Fibroblast of pulmonary artery (primary cell): ENCODE measurements at places on chromosomes 4 and X.
A peak's percentile ranks its signal among the peaks of the same experiment; 100 is the strongest.

- DNase-seq = no peak
These were observed 29.6 kb downstream of the ADGRA3 start for GRCh38 chr4:22486276-22486675.

DNA sequence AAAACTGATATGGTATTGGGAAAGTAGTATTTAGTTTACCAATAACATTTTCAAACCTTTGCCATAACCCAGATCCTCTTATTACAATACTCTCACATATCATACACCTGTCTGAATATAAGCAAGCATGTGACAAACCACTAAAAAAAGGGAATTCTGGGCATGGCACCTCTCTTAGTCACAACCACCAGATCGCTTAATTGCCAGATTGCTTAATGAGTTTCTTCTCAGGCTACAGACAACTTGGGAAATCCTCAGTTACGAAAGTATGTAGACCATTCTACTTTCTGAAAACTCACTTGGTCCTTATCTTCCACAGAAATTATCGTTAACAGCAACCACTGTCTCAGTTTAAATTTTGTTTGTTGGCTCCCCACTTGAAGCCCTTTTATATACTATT is 2.1 kb downstream of the NAF1 start:
- no peak for DNase-seq

- DNase-seq = no peak
These were observed 164.8 kb downstream of the AASDH start for GRCh38 chr4:56222514-56222913.

GRCh38 chr4:182698212-182698611 is 219.0 kb downstream of the DCTD start:
- no peak for DNase-seq

DNA sequence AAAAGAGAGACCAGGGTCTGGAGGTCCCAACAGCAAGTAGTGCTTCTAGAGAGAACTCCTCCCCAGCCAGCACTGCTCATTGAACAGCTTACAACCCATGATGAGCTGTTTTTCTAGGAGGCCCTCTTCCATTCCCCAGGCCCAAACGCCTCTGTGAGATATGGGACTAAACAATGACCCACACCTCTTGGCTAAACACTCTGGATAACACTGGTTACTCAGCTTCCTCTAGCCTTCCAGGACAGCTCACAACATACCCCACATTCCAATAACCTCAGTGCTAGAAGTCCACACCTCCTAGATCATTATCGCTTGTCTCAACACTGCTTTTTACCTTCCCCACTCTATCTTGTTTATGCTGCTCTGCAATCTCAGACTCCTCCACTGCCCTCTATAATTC is 35.4 kb upstream of the PGRMC2 start:
- peak; percentile 77 for DNase-seq

GRCh38 chrX:35101901-35102300 is 159.3 kb downstream of the FAM47B start:
- DNase-seq = no peak

- no peak for DNase-seq
These were observed 2.4 kb downstream of the DGKQ start for GRCh38 chr4:970854-971520.

DNA sequence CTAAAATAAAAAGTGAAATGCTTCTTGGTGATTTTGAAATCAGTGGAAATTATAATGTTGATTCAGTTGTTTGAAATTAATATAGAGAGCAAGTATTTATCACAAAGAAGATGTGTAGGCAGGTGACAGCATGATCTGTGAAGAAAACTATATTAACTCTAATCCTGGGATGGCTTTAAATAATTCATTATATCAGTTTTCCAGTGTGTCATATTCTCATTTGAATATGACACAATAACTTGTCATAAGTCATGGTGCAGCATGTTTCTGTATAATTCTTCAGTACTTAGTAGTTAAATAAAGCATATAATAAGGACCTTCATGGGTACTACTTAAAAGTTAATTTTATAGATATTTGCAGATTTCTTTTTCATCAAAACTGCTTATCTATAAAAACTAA is 573.6 kb downstream of the INPP4B start:
- no peak for DNase-seq

DNA sequence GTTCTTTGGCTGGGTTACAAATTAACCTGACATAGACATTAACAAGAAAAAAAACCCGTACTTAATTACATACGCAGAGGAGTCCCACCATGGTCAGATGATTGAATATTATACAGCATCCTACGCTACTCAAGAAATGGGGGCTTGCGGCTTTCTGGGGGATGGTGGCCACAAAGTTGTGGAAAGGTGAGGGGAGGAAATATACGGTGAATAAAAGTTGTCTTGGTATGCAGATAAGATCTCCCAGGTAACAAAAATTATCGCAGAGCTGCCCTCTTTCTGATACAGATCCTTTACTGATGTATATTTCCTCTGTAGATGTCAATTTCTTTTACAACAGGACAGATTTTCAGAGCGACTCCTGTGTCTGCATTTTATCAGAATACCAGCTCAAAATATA is 890 bp downstream of the DCAF16 start:
- no peak for DNase-seq

GRCh38 chrX:22559506-22559905 is 286.8 kb downstream of the CBLL2 start:
- DNase-seq = no peak

- DNase-seq = no peak
These were observed 21.2 kb upstream of the IRAK1 start for GRCh38 chrX:154040863-154041262.

DNA sequence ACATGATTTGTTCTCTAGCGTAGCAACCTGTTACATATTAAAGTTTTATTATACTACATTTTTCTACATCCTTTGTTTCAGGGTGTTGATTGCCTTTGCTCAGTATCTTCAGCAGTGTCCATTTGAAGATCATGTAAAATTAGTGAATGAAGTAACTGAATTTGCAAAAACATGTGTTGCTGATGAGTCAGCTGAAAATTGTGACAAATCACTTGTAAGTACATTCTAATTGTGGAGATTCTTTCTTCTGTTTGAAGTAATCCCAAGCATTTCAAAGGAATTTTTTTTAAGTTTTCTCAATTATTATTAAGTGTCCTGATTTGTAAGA is 2.4 kb downstream of the ALB start:
- DNase-seq = no peak

DNA sequence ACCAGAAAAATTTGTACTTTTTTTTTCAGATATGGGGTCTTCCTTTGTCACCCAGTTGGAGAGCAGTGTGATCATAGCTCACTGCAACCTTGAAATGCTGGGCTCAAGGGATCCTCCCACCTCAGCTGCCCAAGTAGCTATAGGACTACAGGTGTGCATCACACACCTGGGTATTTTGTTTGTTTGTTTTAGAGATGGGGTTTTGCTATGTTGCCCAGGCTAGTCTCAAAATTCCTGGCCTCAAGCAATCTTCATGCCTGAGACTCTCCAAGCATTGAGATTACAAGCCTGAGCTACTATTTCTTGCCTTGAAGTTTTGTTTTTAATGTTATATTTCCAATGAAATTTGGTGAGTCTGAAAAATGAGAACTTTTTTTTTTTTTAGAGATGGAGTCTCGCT is 847.8 kb downstream of the TRIML1 start:
- DNase-seq = no peak

- no peak for DNase-seq
These were observed 1848.5 kb upstream of the TENM3 start for GRCh38 chr4:180394730-180395129.

DNA sequence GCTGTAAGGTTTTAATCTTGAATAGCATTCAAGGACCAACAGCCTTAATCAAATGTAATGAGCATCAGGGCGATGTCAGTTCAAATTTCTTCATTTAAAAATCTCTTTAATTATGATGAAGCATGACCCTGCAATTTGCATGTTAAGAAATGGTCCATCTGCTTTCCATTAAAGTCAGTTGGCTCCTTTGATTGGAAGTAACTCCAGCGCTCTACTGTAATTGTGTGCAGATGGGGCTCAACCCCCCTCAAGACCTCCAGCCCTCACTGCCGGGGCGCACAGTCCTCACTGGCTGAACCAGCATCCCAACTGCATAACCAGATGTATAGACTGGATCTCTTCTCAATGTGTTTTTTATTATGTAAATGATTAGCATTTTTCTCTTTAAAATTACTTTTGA is 126.9 kb downstream of the VCX3B start:
- no peak for DNase-seq

DNA sequence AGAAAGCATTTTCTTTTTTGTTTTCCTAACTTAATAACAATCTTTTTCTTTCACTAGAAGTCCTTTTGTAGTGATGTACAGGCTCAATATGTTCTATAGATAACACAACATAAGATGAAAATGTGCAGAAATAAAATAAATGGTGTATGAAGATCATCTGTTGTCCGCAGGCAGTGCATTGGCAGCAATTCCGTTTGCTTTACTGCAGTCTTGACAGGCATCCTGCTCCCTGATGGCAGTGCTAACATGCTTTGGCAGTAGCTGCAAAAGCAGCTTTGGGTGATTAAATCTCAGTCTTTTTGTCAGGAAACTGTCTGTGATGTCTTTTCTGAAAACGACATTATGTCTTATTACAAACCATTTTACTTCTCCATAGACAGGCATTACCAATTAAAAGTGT is 131.4 kb downstream of the TRAM1L1 start:
- DNase-seq = no peak

DNA sequence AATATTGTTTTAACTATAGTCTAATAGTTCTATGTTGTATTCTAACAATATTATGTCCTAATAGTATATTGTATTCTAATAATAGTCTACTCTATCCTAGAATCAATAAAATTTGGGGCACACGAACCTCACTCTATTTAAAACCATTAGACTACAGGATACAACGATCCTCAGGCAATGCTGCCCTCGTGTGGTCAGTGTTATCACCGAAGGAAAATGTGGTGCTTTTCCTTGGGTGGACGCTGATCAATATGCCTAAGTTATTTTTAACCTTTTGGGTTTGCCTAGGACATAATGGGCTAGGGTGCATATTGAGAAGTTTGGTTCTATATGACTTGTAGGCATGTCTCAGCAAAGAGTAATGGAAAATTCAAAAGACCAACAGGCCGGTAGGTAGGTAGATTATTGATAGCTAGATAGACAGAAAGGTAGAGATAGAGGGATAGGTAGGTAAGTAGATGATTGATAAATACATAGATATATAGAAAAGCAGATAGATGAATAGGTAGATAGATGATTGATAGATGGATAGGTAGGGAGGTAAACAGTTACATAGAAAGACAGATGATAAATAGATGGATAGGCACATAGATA is 75.1 kb downstream of the PRKX start:
- peak; percentile 54 for DNase-seq

DNA sequence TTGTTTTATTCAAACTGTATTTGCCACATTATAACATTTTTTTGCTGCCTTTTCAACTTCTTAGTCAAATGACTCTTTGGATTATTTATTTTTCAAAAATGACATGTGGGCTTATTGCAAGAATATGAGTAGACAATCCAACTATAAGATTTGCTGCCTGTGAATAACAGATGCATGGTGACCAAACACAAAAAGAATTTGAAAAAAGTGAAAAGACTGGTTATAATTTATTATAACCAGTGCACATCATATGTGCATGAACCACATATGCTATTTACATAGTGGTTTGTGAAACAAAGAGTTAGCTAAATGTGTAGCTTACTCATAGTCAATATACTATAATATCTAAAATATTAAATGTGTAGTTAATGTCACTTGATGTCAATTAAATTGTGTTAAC is 2086.8 kb downstream of the ARAP2 start:
- DNase-seq = no peak

DNA sequence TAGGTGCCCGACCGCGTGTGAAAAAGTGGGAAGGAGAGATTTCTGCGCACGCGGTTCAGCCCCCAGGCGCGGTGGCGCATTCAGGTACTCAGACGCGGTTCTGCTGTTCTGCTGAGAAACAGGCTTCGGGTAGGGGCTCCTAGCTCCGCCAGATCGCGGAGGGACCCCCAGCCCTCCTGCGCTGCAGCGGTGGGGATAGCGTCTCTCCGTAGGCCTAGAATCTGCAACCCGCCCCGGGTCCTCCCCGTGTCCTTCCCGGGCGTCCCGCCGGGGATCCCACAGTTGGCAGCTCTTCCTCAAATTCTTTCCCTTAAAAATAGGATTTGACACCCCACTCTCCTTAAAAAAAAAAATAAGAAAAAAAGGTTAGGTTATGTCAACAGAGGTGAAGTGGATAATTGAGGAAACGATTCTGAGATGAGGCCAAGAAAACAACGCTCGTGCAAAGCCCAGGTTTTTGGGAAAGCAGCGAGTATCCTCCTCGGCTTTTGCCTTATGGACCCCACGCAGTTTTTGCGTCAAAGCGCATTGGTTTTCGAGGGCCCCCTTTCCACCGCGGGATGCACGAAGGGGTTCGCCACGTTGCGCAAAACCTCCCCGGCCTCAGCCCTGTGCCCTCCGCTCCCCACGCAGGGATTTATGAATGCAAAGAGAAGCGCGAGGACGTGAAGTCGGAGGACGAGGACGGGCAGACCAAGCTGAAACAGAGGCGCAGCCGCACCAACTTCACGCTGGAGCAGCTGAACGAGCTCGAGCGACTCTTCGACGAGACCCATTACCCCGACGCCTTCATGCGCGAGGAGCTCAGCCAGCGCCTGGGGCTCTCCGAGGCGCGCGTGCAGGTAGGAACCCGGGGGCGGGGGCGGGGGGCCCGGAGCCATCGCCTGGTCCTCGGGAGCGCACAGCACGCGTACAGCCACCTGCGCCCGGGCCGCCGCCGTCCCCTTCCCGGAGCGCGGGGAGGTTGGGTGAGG is 3.7 kb downstream of the SHOX start:
- DNase-seq = no peak

DNA sequence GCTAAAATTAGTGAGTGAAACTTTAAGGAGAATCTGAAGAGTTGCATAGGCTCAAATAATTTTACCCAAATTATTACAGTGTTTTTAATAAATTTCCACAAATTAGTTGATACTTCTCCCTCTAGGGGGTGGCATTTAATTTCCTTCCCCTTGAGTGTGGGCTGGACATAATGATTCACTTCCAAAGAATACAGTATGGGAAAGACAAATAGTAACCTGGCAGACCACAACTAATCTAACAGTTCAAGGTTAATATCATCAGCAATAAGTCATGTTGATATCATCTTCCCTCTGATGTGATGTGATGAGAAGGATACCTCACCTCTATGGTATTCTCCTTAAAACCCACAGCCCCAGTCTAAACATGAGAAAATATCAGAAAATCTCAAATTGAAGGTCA is 15.5 kb downstream of the PFKFB1 start:
- peak; percentile 1 for DNase-seq

- DNase-seq = peak; percentile 36
These were observed 39.0 kb downstream of the GUCY1A1 start for GRCh38 chr4:155705664-155706063.

- no peak for DNase-seq
These were observed 68.2 kb downstream of the MAGEA10 start for GRCh38 chrX:152070144-152070543.

GRCh38 chr4:2103843-2104547 is 44.9 kb downstream of the NAT8L start:
- DNase-seq = no peak

- DNase-seq = no peak
These were observed 16.9 kb upstream of the TMEM271 start for GRCh38 chr4:592825-593520.
